PC-3 (cell line): ENCODE measurements at places on chromosomes 4 and X. TPM values are rescaled to one million over a fixed set of nuclear protein-coding genes. Genes with fewer than 3 reads are reported as not detected.

DCLK2 gene
- 1.2 TPM in 2 replicates for total RNA-seq

DNA sequence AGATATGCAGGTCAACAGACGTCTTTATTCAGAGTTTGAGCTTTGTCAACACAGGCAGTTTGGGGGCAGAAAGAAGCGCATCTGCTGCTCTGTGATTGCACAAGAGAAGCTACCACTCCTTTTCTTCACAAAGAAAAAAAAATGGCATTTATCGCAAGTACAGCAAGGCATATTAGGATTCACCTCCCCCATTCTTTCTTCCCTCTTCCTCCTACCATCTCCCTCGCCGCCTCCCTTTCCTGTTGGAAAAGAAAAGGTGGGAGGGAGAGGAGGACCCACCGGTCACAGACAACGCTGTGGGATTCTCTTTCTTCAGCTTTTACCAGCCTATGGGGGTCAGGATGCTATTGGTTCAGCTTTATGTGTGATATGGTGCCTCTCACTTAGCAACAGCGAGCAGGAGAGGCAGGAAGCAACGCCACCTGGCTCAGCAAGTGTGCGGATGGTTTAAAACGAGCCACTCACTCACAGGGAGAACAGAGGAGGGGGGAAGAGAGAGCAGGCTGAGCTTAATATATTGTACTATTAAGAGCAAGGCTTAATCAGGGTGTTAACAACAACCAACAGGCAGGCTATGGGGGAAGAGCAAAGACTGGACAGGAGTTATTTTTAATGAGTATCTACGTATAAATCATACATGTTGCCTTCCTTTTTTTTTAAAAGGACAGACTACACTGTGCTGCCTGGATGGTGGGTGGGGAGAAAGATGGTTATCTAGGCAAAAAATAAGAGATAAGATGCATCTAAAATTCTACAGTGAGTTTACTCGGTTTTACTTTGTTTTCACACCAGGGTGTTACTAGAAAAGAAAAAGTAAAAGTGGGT is 104.7 kb downstream of the MAML3 start:
- DNase-seq: peak; percentile 62

DNA sequence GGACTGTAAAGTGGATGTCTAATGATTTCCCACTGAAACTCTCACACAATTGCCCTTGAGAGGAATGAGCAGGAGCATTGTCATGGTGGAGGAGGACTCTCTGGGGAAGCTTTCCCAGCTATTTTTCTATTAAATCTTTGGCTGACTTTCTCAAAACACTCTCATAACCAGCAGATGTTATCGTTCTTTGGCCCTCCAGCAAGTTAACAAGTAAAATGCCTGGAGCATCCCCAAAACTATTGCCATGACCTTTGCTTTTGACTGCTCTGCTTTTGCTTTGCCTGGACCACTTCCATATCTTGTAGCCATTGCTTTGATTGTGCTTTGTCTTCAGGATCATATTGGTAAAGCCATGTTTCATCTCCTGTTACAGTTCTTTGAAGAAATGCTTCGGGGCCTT is 120.2 kb upstream of the PDE5A start:
- DNase-seq: no peak

SMIM10 gene
- total RNA-seq: not detected in 2 replicates

DNA sequence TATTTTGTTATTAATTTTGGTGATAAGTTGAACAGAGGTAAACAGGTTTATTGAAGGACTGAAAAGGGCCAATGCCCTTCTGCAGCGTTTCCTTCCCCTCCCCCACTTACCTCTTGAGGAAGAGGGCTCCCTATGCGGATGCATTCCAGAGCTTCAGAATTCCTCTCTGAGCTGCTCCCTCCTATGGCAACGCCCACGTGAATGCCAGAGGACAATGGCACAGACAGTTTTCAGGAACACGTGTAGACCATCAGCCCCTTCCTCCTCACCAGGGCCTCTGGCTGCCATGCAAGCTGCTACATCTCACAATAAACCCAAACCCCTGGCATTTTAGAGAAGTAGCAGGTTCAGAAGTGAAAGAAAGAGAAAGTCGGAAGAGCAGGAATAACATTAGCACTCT is 127.9 kb downstream of the CHRDL1 start:
- peak; percentile 1 for DNase-seq
